Activated T-cell treated with anti-CD3 and anti-CD28 coated beads for 4 hours (primary cell): ENCODE measurements at places on chromosomes 2 and 18.

GRCh38 chr2:178452870-178453269 is 1.7 kb downstream of the PJVK start:
- DNase-seq: no peak

GRCh38 chr2:133579274-133579673 is 11.0 kb upstream of the NCKAP5 start:
- DNase-seq: no peak

- no peak for DNase-seq
Observed at GRCh38 chr2:60966507-60967405, 50.8 kb upstream of the PEX13 start.

- no peak for DNase-seq
Observed at GRCh38 chr2:66084948-66085590, 349.9 kb upstream of the MEIS1 start.

- DNase-seq: no peak
Observed at GRCh38 chr18:9053814-9054213, 48.7 kb upstream of the NDUFV2 start.

DNA sequence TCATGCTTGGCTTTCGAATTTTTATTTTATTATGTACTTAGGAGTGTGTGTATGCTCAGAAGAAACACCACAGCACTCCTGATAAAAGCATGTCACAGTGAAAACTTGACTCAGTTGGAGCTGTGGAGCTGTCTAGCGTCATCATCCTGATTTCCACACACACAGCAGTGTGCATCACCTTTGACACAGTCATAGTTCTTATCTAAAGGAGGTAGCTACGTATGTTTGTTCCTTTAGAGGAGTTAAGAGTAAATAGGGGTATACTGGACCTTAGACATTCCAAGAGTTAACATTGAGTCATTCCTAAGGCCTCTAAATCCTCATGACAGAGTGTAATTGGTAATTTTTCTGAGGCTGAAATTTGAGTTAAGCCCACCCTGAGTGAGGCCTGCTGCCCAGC is 96.9 kb downstream of the PHLPP1 start:
- DNase-seq: no peak

DNA sequence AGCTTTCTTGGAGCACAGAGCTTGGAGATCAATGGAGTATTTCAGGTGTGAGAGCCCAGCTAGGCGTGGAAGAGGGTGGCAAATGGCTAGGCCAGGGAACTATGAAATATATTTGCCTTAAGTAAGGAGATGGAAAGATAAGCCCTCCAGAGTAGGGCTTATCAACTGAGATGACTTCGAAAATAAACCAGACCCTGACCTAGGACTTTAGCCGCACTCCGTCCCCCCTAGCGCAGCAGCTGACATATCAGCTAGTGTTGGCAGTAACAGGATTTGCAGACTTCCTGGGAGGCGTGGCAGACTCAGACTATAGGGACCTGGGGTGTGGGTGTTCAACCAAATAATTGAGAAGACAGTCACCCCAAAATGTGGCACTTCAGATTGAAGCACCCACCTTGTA is 127.7 kb upstream of the EPAS1 start:
- DNase-seq: no peak

DNA sequence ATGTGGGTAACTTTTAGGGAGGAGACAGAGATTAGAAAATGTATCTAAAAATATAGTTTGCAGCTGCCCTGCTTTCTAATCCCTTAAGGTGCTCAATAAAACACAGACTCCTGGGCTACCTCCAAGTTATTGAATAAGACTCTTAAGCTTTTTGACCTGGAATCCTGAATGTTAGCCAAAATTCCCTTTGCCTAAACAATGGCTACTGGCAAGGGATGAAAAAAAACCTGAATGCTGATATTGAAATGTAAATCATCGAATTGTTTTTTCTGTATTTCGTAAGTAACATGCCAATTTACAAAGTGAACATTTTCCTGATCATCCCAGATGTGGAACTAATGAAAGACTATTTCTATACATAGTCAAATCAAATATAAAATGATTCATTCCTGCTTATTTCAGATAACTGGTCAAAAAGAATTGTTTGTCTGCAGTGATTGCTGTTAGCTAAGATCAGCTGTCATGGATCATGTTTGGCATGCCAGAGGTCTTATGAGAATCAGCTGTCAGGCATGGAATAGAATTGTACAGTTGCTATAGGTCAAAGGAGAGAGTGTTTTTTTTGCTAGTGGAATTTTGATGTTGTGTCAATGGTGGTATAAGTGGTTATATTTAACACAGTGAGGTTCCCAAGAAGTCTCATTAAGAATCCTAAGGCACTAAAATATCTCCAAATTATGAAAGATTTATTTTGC is 363.6 kb upstream of the CWC22 start:
- DNase-seq: no peak

- no peak for DNase-seq
Observed at GRCh38 chr2:128452024-128452411, 133.3 kb upstream of the HS6ST1 start.

- no peak for DNase-seq
Observed at GRCh38 chr18:50093366-50094064, 101.4 kb downstream of the MYO5B start.

DNA sequence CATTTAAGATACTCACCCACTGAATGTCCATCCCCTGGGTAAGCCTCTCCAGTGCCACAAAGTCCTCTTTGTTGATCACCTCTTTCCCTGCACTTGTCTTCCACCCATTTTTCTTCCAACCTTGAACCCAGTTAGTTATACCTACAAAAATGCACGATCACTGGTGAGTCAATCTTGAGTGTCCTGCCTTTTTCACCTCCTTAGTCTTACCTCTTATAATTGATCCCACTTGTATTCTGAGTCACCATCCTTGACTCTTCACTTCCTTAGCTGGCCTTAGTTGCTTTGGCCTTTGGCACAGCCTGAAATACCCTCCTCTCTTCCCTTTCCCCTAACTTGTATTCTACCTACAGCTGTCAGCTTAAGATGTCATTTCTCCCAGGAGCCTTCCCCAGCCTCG is 10.2 kb downstream of the RNASEH1 start:
- no peak for DNase-seq

DNA sequence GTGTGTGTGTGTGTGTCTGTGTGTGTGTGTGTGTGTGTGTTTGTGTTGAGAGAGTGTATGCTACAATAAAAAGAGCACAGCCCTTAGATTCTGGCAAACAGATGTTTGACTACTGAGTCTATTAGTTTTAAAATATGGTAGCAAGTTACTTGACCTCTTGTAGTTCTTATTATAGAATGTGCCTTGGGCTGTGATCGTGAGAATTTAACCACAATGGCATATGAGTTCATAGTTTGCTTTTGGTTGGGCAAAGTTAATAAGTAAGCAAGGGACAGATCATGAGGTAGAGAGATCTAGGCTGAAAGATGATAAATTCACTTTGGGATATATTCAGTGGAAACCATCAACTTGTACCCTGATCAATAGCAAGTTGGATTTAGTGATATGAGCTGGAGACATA is 334.3 kb upstream of the VWC2L start:
- no peak for DNase-seq

GRCh38 chr18:29594493-29594892 is 1417.6 kb upstream of the CDH2 start:
- no peak for DNase-seq

- DNase-seq: peak; percentile 1
Observed at GRCh38 chr2:156589381-156590079, 153.4 kb downstream of the GPD2 start.
